ENCODE measurements at places on chromosomes 16 and 17.

- DNase-seq: no peak
These were observed 81.6 kb downstream of the CMIP start for GRCh38 chr16:81526199-81526598.

DNA sequence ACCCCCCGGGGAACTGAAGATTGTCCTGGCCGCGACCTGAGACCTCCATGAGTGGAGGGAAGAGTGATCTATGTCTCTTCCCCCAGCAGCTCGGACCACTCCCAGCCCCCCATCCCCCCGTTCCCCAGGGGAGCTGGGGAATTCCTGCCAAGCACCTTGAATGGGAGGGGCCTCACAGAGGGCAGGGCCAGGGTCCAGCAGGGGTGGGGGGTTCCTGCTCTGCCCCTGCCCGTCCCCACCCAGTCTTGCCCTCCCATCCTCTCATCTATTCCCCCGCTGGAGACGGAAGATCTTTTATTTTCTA is 9.4 kb downstream of the TUFM start:
- DNase-seq: no peak

- peak; percentile 82 for DNase-seq
These were observed 4.0 kb upstream of the RPL38 start for GRCh38 chr17:74199306-74200092.

DNA sequence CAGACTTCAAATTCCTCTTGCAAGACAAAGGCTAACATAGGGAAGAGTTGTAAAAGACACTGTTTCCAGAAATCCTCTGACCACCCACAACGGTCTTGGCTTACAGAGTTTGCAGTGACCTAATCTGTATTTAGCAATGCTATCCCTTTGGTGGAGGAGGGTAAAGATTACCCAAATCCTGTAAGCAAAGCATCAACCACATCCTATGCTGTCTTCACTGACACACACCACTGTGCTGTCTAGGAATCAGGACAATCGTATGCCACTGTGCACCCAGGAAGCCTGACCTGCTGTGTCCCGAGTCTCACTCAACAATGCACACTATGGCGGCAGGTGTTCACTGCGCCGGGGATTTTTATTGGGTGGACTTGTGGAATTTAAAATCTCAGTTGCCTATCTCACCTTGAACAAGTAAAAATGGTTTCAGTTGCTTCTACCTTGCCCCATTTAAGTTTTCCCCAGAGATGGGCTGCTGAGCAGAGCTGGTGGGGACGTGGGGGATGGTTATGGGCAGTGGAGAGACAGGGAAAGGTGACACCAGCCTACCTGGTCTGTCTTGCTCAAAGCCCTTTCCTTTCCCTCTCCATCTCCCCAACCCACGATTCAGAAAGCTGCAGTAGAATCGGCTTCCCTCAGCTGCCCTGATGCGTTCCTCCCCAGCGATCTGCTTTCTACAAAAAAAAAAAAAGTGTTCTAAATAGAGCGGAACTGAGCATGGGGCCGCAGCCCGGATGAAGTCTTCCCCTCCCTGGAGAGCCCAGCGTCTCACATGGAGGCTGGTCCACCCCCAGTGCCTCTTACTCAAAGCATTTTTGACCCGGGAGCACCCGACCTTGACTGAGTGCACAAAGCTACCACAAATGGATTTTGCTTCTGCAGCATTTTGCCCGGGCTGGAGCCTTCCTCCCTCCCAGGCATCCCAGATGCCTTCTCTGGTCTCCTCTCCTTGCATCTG is 271.5 kb downstream of the SOX9 start:
- DNase-seq: no peak

- no peak for DNase-seq
These were observed 9.4 kb upstream of the MAP2K3 start for GRCh38 chr17:21275047-21275578.

DNA sequence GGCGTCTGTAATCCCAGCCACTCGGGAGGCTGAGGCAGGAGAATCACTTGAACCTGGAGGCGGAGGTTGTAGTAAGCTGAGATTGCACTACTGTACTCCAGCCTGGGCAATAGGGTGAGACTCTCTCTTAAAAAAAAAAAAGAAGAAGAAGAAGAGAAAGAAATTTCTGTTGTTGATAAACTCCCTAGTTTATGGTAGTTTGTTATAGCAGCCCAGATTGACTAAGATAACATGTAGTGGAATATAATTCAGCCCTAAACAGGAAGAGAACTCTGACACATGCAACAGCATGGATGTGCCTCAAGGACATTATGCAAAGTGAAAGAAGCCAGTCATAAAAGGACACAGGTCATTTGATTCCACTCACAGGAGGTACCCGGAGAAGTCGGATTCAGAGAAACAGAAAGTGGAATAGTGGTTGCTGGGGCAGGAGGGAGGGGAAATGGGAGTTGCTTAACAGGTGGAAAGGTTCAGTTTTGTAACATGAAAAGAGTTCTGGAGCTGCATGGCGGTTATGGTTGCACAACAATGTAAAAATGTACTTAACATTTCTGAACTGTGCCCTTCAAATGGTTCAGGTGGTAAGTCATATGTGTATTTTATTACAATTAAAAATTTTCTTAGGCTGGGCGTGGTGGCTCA is 26.0 kb upstream of the PRM1 start:
- DNase-seq: no peak

DNA sequence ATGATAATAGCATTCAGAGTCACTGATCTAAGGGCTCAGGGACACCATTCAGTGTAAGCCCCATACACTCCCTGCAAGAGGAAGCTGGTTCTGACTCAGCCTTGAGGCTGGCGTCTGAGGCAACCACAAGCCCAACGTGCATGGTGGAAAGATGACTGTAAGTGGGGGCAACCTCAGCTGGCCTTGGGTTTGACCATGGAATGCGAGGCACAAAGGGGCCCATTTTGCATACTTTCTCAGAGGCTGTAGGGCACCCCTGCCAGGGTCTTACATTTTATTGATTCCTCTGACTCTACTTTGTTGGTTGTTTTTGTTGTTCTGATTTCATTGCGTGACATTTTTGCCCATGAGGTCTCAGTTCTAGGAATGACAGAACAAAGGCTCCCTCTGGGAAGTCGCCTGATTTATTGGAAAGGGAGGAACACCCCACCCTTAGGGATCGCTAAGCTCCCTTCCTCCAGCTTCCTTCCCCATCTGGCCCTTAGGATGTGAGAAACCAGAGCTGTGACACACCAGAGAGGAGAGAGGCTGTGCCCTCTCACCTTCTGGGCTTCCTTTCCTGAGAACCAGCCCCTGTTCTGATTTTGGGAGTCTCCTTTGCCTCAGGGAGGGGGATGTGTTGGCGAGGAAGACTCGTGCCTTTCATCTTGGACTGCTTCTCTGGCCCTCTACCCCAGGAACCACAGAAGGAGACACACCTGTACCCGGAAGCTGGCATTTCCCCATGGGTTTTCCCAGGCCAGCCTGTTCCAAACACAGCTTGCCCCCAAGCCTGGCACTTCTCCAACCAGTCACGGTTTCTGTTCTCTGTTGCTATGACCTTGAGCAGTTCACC is 5.6 kb upstream of the CIITA start:
- DNase-seq: peak; percentile 66

DNA sequence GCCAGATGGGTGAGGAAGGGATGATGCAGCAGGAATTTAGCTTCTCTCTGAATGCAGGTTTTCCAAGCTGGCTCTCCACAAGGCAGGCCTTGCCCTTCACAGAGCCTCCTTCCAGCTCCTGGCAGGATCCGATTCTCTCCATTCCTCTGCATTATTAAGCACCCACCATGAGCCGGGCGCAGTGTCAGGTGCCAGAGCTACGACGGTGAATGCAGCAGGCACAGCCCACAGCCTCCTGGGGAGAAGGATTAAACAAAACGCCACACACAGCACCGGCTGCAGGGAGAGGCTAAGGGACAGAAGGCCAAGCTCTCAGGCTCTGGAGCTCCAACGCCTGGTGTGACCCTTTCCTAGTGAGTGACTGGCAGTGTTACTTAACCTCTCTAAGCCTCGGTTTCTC is 7.1 kb upstream of the MT2A start:
- DNase-seq: no peak

DNA sequence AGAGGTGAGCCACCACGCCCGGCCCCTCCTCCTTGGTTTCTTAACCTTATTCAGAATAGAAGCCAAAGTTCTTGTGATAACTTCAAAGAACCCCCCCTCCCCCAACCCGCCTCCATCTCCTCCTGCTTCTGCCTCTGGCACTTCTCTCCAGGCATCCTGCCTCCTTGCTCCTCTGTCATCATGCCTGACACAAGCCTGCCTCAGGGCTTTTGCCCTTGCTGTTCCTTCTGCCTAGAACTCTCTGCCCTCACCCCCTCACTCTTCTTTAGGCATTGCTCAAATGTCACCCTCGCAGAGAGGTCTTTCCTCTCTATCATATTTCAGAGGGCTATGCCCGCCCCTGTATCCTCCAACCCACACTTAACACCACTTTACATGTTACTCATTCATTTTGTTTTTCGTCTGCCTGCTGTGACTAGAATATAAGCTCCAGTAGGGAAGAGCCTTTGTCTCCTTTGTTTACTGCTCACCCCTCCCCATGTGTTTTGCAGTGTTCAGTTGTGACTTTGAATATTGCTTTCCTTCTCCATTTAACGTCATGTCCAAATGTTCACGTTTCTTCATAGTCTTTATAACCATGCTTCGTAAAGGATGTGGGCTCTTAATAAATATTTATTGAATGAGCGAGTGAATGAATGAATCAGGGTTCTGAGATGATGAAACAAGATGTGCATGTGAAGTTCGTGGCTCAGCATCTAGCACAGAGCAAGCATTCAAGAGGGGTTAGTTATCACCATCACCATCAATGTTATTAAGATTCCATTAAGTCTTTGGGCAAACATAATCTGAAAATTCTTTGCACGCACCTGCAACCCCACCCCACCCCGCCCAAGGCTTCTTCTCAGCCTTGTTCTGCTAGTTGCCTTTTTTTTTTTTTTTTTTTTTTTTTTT is 186.2 kb upstream of the WSCD1 start:
- no peak for DNase-seq

GRCh38 chr17:31391496-31391949 is at the start of gene RAB11FIP4:
Gene RAB11FIP4 (plus strand): TSS chr17:31391675. CDS start chr17:31391853, 178 bp downstream.
- no peak for DNase-seq

GRCh38 chr17:70076189-70076588 is 1.2 kb downstream of the KCNJ16 start:
- DNase-seq: no peak

GRCh38 chr16:31260136-31260931 is 559 bp downstream of the ITGAM start:
- no peak for DNase-seq

DNA sequence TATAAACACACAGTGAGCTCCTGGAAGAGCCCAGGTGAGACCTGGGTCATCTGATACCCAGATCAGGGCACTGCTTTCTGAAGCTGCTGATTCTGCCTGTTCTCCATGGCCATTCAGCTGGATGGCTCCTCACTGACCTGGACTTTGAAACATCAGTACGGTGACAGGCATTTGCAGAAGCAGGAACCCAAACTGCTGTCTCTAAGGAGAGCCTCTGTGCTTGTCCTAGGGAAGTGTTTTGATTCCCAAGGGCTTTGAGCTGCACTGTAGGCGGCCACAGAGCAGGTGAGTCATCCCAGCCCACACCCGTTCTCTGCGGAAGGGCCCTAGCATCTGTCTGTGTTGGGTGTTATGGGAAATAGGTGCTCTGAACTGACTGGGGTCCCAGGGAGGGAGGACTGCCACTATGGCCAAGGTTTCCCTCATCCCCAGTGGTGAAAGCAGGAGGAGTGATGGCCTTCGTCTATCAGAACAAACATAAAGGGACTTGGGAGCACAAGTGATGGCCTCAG is 60.7 kb upstream of the ADCY9 start:
- peak; percentile 68 for DNase-seq

DNA sequence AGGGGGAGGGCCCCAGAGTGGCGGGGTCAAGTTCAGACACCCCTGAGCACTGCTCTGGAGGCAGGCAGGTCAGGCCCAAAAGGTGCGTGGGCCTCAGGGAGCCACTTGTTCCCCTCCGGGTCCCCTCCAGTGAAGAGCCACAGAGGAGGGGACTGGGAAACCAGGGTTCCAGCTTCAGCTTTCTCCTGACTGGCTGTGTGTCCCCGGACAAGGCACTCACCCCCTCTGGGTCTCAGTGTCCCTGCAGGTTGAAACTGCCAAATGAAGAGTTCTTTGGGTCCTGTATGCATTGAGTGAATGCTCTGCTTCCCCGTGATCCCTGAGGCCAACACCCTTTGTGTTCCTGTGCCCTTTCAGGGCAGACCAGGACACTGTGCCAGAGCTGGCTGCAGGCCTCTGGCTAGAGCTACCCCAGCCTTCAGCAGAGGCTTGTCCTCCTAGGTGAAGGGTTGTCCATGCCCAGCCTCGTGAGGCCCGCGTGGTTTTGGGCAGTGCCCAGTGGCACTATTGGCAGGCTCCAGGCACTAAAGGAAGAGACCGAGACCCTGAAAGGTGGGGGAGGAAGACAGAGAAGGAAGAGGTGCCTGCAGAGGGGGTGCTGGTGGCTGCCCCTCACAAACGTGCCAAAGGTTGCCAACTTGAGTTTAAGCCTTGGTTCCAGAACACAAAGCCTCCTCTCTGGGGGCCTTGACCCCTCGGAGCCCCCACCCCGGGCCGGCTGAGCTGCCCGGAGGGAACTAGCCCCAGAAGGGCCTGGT is 13.3 kb upstream of the WNT3 start:
- no peak for DNase-seq

- no peak for DNase-seq
These were observed 83.0 kb upstream of the CDC42EP4 start for GRCh38 chr17:73394512-73395450.

DNA sequence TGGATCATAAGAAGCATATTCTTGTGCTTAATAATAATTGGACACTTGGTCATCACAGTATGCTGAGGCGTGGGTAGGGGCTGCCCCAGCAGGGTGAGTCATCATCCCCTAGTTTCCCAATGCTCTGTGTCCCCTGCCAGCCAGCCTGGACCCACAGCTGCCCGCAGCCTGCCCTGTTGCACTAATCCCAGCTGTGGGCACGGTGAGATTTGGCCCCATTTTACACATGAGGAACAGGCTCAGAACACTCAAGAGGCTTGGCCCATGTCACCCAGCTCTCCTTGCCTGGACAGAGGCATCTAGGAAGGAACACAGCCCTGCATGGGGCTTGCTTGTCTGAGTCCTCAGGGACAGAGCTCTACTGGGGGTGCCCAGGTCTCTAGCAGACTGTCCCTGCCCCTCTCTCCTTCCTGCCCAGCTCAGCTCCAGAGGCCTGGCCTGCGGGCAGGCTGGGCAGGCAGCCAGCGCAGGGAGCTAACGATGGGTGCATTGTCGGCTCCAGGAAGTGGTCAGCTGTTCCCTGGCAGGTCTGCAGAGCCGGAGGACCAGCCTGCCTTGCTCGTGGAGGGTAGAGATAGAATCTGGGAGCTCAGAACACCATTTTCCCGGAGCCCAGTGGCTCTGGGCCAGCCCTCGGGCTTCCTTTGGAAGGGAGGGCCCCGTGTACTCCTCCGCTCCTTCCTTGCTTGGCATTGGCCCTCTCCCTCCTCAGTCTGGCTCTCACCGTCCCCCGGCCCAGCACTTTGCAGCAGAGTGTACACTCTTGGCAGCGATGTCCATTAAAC is 189.4 kb downstream of the RAB11FIP4 start:
- DNase-seq: peak; percentile 61

Data from GM10248 (cell line).